ENCODE measurements at places on chromosomes 11 and 22.
A peak's percentile ranks its signal among the peaks of the same experiment; 100 is the strongest.

DNA sequence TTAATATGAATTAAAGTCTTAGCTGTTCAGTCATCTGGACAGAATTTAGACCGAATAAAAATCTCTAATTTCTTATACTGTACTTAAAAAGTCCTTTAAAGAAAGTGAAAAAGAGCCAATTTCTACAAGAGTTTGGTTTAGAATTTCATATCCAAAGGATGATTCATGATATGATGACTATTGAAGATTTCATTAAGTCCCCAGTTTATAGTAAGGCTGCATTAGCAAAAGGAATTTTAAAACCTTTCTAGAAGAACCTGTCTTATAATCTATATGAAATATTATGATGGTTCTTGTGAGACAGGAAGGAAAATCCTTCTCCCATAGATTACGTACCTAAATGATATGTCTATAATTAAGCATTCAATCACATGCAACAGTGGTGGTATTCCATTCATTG, 34.8 kb downstream of the TSG101 start:
- DNase-seq: no peak

DNA sequence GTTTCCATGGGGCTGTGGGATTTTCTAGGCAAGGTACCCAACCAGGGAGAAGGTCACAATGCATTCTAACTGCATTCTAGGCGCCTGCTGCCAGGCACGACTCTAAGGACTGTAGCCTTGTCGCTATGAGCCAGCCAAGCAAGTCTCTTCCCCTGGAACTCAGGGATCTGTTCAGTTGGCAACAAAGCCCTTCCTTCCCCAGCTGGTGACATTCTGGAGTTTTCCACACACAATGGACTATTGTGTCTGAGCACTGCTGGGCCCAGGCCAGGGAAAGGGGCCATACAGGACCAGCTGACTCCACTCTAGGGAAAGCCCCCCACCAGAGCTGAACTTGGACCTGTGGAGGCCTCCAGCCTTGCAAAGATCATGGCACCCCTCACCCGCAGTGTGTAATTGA, 116.8 kb downstream of the RRAS2 start:
- no peak for DNase-seq

DNA sequence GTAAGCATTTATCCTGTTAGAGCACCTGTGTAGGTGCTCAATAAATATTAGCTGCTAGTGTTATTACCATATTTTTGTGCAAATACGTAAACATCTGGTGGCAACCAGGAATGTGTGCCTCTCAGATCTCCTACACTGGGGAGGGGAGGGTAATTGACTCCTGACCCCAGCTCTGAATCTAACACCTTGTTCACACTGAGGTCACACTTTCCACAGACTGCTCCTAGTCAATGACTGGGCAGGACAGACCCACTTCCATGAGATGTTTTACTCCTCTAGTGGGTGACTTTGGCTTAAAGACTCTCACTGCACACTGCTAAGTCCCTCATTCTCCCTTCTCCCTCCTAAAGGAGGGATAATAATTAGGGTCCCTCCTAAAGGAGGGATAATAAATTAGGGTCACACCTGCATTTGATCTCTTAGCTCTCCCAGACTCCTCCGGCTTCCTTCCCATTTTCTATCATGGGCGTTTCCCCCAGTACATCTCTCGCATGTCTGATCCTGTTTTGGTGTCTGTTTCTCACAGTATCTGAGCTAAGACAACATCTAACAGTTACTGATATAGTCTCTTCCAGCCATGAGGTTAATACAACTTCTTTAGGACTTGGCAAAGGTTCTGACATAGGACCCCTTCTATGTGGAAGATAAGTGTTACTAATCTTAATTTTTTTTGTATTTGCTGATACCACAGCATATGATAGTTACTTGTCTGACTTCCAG, 8.0 kb downstream of the CSTPP1 start:
- no peak for DNase-seq

- no peak for DNase-seq
Observed at GRCh38 chr22:42976217-42976933, 38.6 kb downstream of the PACSIN2 start.

GRCh38 chr11:14969901-14970323, 2.2 kb downstream of the CALCA start:
- no peak for DNase-seq

GRCh38 chr11:130536106-130537040, 87.9 kb downstream of the ADAMTS15 start:
- DNase-seq: no peak

DNA sequence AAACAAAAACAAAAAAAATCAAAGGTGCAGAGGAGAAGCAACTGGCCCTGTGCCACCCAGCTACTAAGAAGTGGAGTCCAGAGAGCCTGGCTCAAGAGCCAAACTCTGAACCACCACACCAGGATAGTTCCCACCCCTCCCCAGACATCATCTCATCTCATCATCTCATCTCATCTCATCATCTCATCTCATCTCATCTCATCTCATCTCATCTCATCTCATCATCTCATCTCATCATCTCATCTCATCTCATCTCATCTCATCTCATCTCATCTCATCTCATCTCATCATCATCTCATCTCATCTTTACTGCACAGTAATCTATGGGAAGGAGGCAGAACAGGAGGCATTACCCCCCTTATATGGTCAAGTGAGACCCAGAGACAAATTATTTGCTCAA, 8.3 kb downstream of the CHRNA10 start:
- DNase-seq: no peak

- DNase-seq: no peak
Observed at GRCh38 chr11:6405052-6405667, 13.7 kb downstream of the APBB1 start.

GRCh38 chr11:104151404-104152204, 12.3 kb downstream of the PDGFD start:
- no peak for DNase-seq

- DNase-seq: no peak
Observed at GRCh38 chr11:9069256-9069655, 22.1 kb downstream of the SCUBE2 start.

DNA sequence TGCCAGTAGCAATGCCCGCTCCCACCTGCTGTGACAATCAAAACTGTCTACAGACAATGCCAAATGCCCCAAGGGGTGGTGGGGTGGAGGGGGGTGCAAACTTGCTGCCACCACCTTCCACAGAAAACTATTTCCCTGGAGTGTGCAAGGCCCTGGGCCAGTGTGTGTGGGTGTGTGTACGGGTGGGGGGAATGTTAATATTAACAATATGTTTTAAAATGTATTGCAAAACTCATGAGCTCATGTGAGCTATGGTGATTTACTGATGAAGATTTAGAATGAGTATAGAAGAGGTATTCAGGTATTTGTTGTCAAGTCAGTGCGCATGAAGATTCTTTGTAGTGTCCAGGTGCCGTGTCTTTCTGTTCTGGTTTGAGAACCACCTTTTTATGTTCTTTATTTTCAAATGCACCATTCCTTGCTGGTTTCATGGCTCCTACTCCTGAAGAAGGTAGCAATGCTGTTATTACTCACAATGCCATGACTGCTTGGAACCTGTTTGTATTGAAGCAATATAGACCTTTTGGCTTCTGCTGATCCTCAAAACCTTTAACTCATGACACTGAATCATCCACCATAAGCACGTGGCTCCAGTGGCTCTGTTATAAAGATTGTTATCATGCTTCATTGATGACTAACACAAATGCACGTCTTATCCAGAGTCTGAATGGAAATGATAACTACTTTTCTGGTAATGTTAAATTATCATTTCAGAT, 29.9 kb upstream of the AQP11 start:
- no peak for DNase-seq

GRCh38 chr11:84549217-84549616, 1077.9 kb downstream of the DLG2 start:
- DNase-seq: no peak

DNA sequence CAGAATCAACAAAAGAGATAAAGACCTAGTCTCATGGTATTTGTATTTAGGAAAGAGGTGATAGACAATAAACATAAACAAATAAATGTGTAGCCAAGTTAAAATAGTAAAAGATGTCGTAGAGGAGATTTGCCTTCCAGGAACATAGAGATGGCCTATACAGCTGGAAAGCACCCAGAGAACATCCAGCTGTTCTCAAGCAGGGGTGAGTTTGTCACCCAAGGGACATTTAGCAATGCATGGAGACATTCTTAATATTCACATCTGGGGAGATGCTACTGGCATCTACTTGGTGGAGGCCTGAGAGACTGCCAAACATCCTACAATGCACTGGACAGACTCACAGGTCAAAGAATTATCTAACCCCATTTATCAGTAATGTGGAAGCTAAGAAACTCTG, 88.3 kb downstream of the C11orf87 start:
- DNase-seq: no peak

GRCh38 chr22:22882033-22882717, 5.4 kb upstream of the IGLL5 start:
- peak; percentile 43 for DNase-seq

DNA sequence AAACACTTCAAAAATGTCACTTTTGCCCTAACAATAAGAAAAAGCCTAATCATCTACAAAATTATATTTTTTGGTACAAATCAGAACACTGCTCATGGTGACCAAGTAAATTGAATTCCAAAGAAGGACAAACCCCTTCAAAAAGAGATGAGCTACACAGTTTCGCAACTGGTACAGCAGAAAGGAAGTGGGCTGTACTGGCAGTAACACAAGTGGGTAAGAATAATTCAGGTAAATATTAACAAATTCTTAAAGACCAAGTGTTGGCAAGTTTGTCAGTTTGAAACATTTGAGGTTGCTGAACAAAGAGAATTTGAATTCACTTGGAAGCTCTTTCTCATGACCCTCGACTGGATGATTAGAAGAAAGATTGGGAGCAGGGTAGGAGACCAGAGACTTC, 35.5 kb downstream of the MSANTD4 start:
- DNase-seq: no peak

- no peak for DNase-seq
Observed at GRCh38 chr11:63874511-63874910, 35.6 kb downstream of the MARK2 start.

DNA sequence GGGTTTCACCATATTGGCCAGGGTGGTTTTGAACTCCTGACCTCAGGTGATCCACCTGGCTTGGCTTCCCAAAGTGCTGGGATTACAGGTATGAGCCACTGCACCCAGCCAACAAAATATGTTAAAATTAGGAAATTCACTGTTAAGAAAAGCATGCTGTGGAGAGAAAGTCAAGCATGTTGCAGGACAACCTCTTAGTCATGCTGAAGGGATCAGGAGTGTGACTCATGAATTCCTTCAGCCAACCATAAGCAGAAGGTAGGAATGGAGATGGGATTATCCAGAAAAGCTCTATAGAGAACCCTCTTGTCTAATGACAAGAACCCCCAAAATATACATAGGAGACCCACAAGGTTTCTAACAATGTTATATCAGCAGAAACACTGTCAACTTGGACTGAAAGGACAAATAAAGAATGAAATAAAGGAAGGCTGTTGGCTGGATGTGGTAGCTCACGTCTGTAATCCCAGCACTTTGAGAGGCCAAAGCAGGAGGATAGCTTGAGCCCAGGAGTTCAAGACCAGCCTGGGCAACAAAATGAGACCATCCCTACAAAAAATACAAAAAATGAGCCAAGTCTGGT, 16.0 kb downstream of the MRTFA start:
- DNase-seq: no peak

DNA sequence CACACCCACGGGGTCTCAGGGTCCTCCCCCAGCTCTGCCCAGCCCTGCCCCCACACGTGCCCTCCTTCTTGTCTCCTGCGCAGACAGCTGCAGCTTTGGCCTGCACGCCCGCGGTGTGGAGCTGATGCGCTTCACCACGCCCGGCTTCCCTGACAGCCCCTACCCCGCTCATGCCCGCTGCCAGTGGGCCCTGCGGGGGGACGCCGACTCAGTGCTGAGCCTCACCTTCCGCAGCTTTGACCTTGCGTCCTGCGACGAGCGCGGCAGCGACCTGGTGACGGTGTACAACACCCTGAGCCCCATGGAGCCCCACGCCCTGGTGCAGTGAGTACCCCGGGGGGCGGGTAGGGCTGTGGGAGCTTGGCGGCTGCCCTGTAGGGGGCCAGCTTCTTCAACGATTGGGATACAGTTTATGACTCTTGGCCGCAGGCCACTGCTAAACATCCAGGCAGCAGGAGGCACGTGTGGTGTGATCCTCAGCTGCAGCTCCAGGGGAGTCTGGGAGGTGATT, 30.8 kb downstream of the ST14 start:
- no peak for DNase-seq

GRCh38 chr22:33569559-33569958, 350.7 kb downstream of the LARGE1 start:
- no peak for DNase-seq

GRCh38 chr11:114073828-114074381, 14.4 kb downstream of the ZBTB16 start:
- DNase-seq: no peak

DNA sequence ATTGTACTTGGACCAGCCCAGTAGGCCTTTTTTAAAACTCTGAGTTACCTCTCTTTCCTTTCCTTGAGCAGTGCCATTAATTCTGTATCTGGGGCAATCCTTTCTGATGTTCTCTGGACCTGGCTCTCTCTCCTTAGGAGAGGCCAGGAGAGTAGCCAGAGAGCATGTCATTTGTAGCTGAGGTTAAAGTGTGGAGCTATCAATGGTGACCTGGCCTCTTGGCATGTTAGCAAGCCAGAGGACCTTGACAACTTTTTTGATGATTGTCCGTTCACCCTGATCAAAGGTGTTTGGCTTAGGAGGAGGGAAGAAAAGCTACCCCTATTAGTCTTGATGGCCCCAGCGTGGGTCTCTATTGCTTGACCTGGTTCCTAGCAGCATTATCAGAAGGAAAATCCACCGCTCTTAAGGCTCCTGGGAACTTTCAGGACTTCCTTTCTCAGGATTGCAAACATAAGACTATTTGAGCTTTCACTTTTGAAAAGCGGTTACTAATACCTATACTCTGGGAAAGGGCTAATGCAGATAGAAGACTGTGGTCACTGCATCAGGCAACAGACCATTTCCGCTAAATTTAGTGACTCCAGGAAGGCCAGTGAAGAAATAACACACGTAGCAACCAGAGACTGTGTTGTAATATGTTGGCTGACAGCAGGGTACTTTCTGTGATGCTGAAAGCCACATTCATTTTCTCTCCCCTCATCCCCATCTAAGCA, 18.2 kb downstream of the LIMK2 start:
- no peak for DNase-seq

DNA sequence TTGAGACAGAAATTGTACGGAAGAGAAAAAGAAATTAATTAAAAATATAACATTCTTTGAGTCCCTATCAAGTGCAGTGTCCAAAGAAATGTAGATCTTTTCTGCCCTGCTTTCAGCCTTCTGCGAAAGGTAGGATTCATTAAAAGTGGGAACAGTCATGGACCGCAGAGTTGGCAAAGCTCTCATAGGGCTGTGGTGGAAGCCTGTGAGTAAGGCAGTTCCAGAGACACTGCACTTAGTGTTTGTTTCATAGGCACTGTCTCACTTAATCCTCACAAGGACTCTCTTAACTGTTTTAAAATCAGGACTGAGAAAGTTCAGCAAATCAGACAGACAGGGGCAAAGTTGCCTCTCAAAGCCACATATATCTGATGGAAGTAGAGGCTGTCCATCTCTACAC, 5.5 kb downstream of the MRGPRX2 start:
- no peak for DNase-seq
